ENCODE measurements at places on chromosomes 7 and 10. TPM values are rescaled to one million over a fixed set of nuclear protein-coding genes. Genes with fewer than 3 reads are reported as not detected.
A peak's percentile ranks its signal among the peaks of the same experiment; 100 is the strongest.

LIPM gene
- total RNA-seq = not detected

- peaks cover 1% of the 10 kb centered on the region for H3K36me3 ChIP-seq
- peak overlapping the region; percentile 74 for H3K4me3 ChIP-seq
- peaks cover 13% of the 10 kb centered on the region for H3K4me1 ChIP-seq
- no peaks in the 10 kb centered on the region for H3K27me3 ChIP-seq
- no peak for DNase-seq
Observed at GRCh38 chr7:74455928-74456327, 2.2 kb downstream of the GTF2IRD1 start.

DNA sequence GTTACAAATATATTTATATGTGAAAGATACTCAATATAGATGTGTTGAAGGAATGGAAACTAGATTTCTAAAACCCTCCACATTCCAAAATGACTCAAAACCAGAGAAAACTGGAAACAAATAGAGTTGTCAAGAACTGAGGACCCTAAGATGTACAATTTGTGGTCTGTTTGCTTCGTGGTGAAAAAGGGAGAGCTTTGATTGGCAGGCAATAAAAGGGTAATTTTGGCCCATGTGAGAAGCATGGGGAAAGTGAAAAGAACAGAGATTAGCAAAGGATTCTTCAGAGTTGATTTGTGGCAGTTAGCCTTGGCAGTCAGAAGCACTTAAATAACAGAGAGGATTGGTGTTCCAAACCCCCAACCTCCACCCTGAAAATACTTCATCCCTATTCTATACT is 37.1 kb upstream of the DKK1 start:
- no peaks in the 10 kb centered on the region for H3K36me3 ChIP-seq
- H3K4me3 ChIP-seq = no peak overlapping the region
- no peaks in the 10 kb centered on the region for H3K4me1 ChIP-seq
- no peak for DNase-seq

NRP1 gene
- 37.0 TPM for total RNA-seq

- H3K27ac ChIP-seq = no peak overlapping the region
- no peaks in the 10 kb centered on the region for H3K36me3 ChIP-seq
- H3K4me3 ChIP-seq = no peak overlapping the region
- H3K4me1 ChIP-seq = no peaks in the 10 kb centered on the region
- no peaks in the 10 kb centered on the region for H3K27me3 ChIP-seq
Observed at GRCh38 chr7:76076995-76077394, 29.1 kb downstream of the MDH2 start.

All from progenitor cell of endocrine pancreas (in vitro differentiated cells).